ENCODE measurements at places on chromosomes 1 and 21. TPM values are rescaled to one million over a fixed set of nuclear protein-coding genes. Genes with fewer than 3 reads are reported as not detected.

KCNK1 gene
- 25.2 TPM for total RNA-seq

USH2A gene
- total RNA-seq, result 3.6 TPM

- no peak for DNase-seq
Measured at GRCh38 chr1:113783254-113784103, 24.2 kb upstream of the PHTF1 start.

FHL3 gene
- 15.8 TPM for total RNA-seq

KCNA3 gene
- total RNA-seq, result 0.22 TPM

- no peak for DNase-seq
Measured at GRCh38 chr1:116769561-116769977, 15.3 kb downstream of the CD2 start.

DNA sequence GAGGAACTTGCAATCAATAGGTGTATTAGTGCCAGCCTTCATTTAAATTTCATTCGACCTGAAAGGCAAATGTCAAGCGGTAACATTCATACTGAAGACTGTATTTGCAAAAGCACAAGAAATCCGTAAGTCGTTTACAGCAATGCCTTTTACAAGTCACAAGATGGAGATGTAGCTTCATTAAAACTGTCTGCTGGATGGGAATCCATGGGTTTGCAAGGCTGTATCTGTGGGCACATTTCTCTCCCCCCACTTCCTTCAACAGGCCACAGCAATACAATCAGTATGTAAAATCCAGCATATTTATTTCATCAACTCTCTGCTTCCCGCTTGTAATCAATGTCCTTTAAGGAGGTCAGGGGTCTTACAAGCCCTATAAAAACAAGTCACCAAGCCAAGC, 147.1 kb downstream of the SLC45A1 start:
- no peak for DNase-seq

DNA sequence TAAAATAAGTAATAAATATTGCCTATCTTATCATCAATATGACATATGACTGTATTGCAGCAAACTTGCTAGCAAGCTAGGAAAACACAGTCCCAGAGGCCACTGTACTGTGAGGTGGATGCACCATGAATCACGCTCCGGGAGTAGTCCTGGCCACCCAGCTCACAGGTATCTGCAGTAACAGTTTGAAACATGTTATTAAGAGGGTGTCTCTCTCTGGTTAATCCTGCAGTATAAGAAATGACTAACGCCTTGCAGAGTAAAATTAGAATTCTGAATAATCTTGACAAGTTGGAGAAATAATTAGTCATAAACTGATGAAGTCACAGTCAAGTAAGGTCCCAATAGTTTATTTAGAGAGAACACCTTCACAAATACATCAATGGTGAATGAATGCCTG, 34.0 kb upstream of the DPT start:
- DNase-seq, result no peak

- DNase-seq, result no peak
Measured at GRCh38 chr1:19664453-19665185, at the start of gene HTR6. Gene HTR6 (plus strand): TSS chr1:19664875. CDS start chr1:19665754, 879 bp downstream.

CFAP141 gene
- total RNA-seq, result not detected

- DNase-seq, result no peak
Measured at GRCh38 chr21:43645136-43645891, 14.0 kb downstream of the HSF2BP start.

DNA sequence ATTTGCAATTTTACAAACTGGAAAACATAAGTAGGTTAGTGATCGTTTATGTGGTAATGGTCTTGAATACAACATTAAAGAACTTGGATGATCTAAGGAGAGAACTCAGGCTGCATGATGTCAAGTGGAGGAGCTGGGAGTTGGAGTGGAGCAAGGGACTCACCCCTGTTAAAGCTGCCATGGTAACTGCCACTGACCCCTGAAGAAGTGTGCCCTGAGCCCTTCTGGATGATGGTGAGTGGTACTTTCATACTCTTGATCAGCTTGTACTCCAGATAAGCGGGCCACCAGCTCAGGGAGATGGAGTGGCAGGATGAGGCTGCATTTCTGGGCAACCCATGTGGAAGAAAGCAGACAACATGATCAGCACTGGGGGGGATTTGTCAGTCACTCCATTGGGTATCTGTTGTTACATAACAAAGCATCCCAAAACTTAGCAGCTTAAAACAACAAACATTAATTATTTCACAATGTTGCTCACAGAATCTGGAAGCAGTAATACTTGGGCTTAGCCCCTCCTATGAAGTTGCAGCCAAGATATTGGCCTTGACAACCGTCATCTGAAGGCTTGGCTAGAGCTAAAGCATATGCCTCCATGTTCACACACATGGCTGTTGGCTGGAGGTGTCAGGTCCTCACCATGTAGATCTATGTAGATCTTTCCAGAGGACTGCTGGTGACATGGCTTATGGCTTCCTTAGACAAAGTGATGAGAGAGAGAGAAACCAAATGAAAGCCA, 213.8 kb downstream of the DUSP10 start:
- no peak for DNase-seq

Data from left ventricle myocardium inferior (tissue), 1 donor.